ENCODE measurements at places on chromosomes 6 and 20. TPM values are rescaled to one million over a fixed set of nuclear protein-coding genes. Genes with fewer than 3 reads are reported as not detected.

SLC13A3 gene
- 5.1 TPM for total RNA-seq

RAE1 gene
- total RNA-seq, result 26.3 TPM

CST1 gene
- total RNA-seq, result not detected

DNA sequence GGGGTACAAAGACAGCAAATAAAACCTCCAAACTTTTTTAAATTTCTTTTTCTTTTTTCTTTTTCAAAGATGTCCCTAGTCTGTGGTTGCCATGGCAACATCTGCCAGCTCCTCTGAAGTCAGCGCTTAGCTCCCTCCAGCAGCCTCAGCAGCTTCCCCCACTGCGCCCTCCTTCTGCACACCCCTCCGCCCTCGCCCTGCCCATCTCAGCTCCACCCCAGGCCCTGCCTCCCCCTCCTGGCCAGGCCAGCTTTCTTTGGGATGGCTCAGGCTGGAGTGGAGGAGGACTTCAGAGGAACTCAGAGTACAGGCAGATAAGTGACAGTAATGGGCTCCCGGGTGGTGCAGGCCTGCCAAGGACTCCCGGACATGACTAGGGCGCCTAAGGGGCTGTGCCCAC is 104.6 kb downstream of the LRFN2 start:
- no peak for DNase-seq

DNA sequence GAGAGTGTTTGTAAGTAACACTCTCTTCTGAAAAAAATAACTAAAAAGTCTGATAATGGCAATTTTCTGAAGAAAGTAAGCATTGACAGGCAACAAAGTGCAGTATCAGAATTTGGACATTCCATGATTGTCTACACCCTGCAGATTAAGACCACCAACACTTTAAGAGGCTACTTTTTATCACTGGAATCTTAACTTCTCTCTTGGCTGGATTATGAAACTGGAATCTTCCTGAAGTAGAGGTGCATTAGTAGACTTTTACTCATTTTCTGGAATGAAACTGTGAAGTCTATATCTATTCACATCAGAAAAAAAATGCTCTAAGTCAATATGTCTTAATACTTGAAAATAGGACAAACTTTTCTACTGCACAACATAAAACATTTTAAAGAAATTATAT is 547.5 kb downstream of the COL12A1 start:
- DNase-seq, result no peak

DNA sequence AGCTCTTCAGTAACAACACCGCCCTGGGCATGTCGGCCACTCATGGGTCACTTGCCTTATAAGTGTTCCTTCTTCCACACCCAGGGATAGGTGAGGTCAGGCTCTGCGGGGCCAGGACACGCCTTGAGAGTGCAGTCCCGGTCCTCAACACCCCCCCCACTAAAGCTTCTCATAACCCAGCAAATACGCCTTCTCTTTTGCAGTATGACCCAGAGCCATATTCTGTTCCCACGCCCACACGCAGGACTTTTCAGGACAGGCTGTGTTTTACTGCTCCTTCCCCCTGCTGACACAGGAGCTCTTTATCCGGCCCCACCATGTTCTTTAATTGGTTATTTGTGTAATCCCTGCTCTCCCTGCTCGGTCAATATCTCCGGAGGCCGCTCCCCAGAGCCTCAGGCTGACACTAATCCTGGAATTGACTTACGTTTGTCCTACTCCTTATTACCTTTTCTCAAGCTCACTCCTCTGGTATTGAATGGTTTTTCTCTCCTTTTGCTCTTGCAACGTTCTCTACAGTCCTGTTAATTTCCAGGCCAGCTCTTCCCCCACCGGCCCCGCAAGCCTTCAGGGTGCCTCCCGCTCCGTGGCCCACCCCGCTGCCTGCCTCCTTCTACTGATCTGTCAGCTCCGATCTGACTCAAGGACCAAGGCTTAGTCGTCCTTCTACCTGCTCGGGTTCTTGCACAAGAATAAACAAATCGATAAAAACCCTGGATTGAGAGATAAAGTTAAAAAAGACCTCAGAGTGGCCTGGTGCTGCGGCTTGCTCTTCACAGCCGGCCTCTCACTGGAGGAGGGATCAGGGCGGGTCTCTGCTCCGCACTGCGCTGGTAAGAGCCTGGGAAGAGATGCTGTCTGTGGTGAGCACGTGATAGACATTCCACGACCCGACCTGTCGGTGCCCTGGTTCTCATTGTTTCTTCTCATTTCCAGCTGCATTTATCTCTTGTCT is 357.5 kb downstream of the ZFAND3 start:
- no peak for DNase-seq

DNA sequence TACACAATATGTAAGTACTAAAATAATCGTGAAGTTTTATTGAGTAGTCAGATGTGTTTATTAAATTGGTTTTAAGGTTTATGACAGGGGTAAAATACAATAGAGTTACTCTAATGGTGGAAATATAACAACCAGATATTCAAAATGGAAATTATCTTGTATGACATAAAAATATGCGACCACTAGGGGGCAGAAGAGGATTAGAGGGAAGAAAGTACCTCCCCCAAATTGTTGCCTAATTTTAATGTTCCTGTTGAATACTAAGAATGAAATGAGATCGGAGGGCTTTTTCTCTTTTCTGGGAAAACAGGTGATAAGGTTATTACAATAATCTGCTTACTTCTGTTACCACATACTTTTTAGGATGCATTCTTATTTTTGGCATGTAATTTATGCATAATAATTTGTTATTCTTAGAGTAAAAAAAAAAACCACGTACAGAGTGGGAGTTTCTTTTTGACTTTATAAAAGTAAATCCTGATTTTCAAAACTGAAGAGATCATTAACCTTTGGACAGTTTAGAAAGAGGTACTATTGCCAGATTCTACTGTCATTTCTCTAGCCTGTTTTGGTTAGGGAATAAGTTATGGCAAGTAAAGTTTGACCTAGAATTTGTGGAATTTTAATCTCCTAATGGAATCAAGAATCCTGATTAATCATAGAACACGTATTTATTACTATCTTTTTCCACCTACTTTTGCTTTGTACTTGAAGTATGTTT is 159.2 kb downstream of the CD109 start:
- no peak for DNase-seq

Measured in ureter (tissue), 1 donor.